ENCODE measurements at places on chromosomes 4 and X. TPM values are rescaled to one million over a fixed set of nuclear protein-coding genes. Genes with fewer than 3 reads are reported as not detected.

Gene LYAR
- 14.3 TPM for total RNA-seq

Gene MAGEA3
- not detected for total RNA-seq

GRCh38 chr4:168743601-168744000, 246.7 kb downstream of the PALLD start:
- no peak for DNase-seq

DNA sequence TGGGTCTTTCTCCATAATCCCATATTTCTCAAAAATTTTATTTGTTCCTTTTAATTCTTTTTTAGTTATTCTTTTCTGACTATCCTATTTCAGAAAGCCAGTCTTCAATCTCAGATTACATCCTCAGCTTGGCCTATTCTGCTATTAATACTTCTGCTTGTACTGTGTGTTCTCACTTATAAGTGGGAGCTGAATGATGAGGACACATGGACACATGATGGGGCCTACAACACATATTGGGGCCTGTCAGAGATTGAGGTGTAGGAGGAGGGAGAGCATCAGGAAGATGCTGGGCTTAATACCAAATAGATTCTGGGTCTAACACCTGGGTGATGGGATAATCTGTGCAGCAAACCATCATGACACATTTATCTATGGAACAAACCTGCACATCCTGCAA, 82.3 kb downstream of the MAGEE1 start:
- no peak for DNase-seq

- DNase-seq = peak; percentile 2
These were observed 45.8 kb downstream of the SLC39A8 start for GRCh38 chr4:102299354-102300107.

Measured in CD4-positive, CD25-positive, alpha-beta regulatory T cell (primary cell).